Endothelial cell (in vitro differentiated cells): ENCODE measurements at places on chromosomes 12 and 14.

DNA sequence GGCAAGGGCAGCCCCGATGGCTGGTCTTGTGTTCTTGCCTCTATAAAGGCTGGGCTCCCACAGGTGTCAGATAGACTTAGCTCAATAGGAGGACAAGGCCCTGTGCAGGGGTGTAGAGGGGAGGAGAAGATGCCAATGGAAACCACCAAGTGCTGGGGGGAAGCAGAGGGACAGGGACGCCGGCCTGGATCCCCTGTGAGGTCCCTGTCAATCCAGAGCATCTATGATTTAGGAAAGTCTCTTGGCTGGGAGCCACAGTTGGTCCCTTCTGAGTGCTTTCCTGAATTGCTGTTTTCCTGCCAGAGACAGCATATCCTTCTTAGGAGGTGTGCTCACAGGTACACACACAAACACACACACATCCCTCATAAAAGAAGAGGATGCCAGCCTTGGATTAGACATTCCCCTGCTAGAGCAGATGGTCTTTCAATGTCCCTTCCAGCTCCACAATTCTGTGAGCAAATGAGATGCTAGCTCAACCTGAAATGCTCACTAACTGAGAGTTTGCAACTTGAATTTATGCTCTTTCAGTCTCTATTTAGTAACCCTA is 62.7 kb downstream of the TTC7B start:
- DNase-seq: no peak

- no peak for DNase-seq
These were observed 116.1 kb upstream of the NUDT4 start for GRCh38 chr12:93261505-93262094.

GRCh38 chr14:83842547-83842946 is 1687.4 kb upstream of the FLRT2 start:
- DNase-seq: no peak

- peak; percentile 81 for DNase-seq
These were observed 7.3 kb downstream of the MSI1 start for GRCh38 chr12:120361506-120362208.

- no peak for DNase-seq
These were observed 6.3 kb upstream of the USP44 start for GRCh38 chr12:95557625-95558024.

DNA sequence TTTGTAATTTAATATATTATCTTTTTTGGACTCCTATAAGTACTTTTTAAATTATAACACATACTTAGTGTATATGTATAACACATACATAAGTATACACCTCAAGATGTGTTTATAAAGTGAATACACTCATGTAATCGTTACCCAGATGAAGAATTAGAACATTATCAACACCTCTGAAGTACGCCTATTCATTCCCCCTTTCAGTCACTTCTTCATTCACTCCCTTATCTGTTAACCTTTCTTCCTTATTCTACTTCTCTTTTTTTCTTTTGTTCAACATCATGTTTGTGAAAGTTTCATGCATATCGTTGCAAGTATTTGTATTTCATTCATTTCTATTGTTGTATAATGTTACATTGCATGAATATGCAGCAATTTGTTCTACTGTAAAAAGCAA is 98.5 kb downstream of the ARID2 start:
- no peak for DNase-seq

- no peak for DNase-seq
These were observed 46.8 kb downstream of the KCNC2 start for GRCh38 chr12:75162845-75163244.

DNA sequence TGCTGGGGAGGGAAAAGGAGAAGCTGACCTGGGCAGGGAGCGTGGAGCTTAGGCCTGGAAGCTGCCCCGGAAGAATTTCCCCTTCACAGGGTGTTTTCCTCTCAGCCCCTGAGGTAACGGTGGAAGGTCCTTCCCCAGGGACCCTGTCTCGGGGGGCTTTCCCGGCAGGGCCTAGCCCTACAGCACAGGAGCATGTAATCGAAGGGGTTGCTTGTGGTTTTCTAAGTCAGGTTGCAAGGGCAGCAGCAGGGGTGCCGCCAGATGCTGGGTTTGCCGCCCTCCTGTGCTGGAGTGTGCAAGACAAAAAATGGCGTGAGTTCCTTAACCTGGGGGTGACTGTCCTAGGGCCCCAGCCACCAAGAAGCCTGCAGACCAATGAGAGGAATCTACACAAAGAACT is 1.6 kb upstream of the KRT74 start:
- DNase-seq: no peak

DNA sequence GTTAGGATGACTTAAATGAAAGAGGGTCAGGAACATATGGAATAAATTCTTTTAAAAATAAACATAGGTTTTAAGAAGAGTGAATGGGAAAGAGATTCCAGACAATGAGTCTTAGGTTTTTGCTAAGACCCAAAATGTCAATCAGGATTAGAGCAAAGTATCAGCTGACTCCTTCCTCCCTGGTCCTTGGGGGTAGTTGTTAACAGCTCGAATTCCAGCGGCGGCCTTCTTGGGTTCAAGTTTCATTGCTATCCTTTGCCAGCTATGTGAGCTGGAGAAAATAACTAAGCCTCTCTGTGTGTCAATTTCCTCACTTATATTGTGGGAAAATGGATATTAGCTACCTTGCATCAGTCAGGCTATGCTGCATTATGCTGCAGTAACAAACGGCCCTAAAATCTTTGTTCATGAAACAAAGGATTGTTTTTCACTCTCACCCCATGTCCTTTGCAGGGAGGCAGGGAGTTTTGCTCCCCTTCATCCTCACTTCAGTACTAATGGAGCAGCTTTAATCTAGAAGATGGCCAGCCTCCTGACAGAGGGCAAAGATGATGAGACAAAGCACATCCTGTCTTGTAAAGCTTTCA is 83.8 kb upstream of the RFLNA start:
- DNase-seq: no peak

GRCh38 chr14:57735276-57735675 is 130.6 kb downstream of the SLC35F4 start:
- no peak for DNase-seq

GRCh38 chr12:11970155-11970520 is 100.6 kb upstream of the BCL2L14 start:
- DNase-seq: no peak

DNA sequence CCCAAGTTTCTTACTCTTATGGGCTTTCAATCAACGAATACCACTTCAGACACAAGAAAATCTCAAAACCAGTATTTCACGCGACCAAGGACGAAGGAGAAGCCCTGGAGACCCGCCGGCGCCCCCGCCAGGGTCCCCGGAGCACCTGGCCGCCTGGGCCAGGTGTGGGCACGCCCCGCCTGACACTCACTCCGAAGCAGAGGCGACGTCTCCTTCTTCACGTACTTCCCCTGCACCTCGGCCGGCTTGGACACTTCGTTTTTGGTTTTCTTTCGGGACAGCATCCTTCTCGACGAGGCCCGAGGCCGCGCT is 466 bp downstream of the SAV1 start:
- DNase-seq: no peak

DNA sequence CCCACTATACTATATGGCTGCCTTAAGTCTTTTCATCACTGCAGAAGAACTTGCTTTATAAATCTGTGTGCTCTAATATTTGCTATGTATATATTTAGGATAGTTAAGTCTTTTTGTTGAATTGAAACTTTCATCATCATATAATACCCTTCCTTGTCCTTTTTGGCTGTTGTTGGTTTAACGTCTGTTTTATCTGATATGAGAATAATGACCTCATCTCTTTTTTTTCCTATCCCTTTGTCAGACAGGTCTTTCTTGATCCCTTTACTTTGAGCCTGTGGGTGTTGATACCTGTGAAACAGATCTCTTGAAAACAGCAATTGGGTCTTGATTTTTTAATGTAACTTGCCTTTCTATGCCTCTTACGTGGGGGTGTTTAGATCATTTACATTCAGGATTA is 316.3 kb downstream of the TMTC2 start:
- no peak for DNase-seq

DNA sequence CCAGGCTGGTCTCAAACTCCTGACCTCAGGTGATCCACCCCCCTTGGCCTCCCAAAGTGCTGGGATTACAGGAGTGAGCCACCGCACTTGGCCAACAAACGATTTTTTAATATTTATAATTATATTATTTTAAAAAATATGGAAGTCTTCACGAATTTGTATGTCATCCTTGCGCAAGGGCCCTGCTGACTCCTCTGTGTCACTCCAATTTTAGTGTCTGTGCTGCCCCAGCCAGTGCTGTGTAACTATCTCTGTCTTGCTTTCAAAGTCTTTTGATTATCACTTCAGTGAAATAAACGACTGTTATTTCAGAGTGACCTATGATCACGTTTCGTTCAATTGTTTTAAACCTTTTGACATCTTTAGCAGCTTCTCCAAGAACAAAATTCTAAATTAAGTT is 13.1 kb upstream of the MMP17 start:
- DNase-seq: no peak

DNA sequence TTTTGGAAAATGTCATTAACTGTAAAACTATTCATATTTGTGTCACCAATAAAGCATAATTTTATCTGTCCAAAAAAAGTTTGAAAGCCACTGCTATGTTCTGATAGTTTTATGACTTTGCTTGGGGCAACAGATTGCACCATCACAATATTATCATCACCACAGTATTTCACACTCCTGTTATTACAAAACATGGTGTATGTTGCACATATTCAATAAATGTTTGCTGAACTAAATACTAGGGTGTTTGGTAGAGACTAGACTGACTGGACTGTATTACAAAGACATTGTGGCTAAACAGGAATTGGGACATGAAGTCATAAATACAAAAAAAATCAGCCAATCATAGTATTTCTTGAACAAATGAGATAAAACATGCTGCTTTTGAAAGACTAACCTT is 55.1 kb downstream of the PAWR start:
- DNase-seq: no peak

GRCh38 chr12:89117448-89118034 is 234.8 kb downstream of the DUSP6 start:
- peak; percentile 7 for DNase-seq

- DNase-seq: no peak
These were observed 417.6 kb downstream of the NAV3 start for GRCh38 chr12:78248321-78248720.

GRCh38 chr12:57454566-57455373 is at the start of gene INHBE:
Gene INHBE, plus strand, starts transcription at chr12:57455307. Its CDS starts 230 bp downstream, at chr12:57455537.
- DNase-seq: no peak

- DNase-seq: no peak
These were observed 25.6 kb upstream of the DBX2 start for GRCh38 chr12:45076417-45077026.

GRCh38 chr14:92967346-92967926 is 44.5 kb downstream of the CHGA start:
- DNase-seq: no peak

DNA sequence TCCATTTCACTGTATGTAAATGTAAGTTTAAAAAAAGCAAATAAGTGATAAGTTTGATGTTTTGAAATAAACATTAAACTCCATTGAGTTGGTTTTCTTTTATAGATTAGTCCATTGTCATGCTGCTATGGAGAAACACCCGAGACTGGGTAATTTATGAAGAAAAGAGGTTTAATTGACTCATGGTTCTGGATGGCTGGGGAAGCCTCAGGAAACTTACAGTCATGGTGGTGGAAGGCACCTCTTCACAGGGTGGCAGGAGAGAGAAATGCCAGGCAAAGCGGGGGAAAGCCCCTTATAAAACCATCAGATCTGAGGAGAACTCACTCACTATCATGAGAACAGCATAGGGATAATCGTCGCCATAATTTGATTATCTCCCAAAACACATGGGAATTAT is 48.4 kb upstream of the OXA1L start:
- no peak for DNase-seq

GRCh38 chr12:65121049-65121955 is at the start of gene WIF1:
Gene WIF1, minus strand, starts transcription at chr12:65121305. Its CDS starts 114 bp downstream, at chr12:65121191.
- peak; percentile 55 for DNase-seq

GRCh38 chr12:42641221-42641885 is 51.8 kb upstream of the PRICKLE1 start:
- no peak for DNase-seq

- no peak for DNase-seq
These were observed 6.6 kb downstream of the ERBB3 start for GRCh38 chr12:56086608-56087007.

DNA sequence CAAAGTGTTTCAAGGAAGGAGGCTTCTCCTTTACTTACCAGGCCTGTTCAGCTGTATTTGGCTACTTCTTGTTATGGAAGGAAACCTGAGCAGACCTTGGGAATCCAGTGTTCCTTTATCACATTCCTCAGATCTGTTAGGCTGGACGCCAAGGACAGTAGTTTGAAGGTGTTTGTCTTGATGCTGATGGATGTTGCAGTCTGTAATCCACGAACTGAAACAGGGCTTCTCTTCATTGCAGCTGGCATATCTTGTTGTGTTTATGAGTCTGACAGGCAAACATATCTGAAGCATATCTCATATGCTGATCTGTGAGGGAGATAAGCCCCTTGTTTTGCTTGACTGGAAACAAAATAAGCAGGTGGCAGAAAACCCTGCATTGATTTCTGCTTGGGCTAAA is 904.3 kb downstream of the NRXN3 start:
- no peak for DNase-seq

DNA sequence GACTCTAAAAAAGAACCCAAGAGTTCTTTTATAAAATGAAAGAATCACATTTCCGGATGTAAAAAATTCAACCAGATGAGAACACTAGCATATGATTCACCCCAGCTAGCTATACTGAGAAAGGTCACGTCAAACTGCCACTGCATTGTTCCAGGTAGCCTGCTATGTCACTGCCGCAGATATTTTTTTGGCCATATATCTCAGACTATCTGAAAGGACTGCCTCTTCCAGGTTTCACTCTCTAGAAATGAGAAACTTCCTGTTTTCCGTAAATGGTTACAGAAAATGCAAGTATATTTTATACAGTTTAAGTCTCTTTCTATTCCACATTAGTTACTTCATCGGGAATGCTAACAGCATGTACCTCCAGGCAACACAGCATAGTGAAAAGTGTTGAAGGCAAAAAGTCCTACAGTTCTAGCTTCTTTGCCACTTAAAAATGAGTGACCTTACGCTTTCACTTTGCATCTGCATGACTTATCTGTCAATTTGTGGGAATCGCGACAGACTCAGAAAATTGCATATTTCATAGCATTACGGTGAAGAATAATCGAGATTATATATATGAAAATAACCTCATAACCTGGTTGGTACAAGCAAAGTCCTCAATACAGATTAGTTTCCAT is 105.2 kb downstream of the MED13L start:
- DNase-seq: no peak

DNA sequence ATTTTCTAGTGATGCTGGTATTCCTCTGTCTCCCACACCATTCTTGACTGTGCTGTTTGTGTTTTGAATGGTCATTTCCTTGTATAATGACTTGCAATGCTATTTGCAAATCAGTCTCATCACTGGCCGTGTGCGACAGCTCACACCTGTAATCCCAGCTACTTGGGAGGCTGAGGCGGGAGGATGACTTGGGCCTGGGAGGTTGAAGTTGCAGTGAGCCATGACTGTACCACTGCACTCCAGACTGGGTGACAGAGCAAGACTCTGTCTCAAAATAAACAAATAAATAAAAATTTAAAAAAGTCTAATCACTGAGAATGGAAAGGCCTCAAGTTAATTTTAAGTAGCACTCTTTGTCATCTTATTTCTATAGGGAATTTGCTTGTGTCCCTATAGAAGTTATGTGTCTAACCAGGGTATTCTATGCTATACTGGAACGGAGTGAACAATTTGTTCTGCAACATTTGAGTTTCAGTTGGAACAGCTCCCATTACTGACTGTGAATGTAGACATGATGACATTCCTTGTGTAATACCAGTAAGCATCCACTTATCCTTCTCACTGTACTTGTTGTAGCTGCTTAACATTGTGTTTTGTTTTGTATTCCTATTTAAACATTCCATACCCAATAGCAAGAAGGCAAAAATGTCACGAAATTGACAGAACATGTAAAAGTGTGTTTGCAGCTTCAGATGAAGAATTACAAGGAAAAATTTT is 126.3 kb downstream of the MGST1 start:
- DNase-seq: no peak
